SJSA1 (cell line): ENCODE measurements at places on chromosomes 2 and 18. TPM values are rescaled to one million over a fixed set of nuclear protein-coding genes. Genes with fewer than 3 reads are reported as not detected.

Gene ADGRF3
- 0.18 and 1.1 TPM in 2 replicates for total RNA-seq

Gene PTH2R
- total RNA-seq = not detected in 2 replicates

Gene IMPA2
- 10.6 and 13.3 TPM in 2 replicates for total RNA-seq

- no peak for DNase-seq
Measured at GRCh38 chr2:239157771-239158170, 243.0 kb downstream of the HDAC4 start.

Gene UGT1A10
- not detected in 2 replicates for total RNA-seq

- no peak for DNase-seq
Measured at GRCh38 chr2:106020032-106020431, 174.1 kb downstream of the UXS1 start.

Gene CFAP65
- not detected in 2 replicates for total RNA-seq

DNA sequence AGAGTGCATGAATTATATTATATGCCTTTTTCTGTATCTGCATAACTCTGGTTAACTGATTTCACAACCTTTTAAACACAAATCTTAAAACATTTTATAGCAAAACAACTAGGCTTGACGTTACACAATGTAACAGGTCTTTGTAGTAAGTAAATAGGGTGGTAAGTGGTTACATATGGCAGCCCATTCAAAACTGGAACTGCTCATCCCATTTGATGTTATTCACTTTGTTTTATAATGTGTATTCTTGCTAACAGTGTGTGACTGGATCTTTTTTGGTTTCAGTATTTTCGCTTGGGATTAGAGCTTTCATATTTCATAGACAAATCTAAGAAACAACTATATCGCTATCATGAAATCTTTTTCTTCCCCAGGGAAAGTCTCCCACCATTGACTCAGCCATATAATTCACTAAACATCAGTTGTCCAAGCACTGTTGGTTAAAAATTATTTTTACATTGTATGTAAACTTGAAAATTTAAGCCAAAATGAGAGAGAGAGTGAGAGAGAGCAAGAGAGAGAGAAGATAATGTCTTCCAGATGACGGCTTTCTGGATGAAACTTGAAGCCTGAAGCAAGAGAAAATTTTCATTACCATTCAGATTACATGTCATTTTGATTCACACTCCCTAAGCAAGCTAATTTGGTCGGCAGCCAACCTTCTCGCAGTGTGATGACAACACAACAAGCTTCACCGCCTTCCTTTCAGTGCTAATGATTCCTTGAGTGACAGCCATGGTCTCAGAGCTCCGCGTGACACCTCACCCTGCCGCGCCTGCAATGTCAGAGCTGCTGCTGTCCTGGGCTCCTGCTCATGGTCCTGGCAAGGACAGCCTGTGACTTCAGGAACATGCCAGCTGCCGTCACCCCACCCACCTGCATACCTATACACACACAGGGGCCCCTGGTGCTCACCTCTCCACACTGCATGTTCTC is 946.9 kb upstream of the SOX11 start:
- no peak for DNase-seq

DNA sequence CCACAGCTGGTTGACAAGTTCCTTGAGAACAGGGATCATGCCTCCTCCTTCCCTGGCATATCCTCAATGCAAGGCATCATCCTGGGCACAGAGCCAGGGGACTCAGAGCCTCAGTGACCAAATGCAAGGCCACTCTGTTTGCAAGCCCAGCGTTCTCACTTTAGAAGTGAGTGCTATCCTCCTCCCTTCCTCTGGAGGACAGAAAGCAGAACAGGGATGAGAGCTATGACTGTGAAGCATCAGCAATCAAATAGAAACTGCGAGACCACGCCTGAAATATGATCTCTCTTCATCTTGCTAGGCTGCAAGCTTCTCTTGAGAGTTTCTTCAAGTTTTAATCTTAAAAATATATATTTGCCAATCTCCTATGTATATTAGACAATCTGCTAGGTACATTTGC is 119.8 kb downstream of the LRATD1 start:
- no peak for DNase-seq

- DNase-seq = no peak
Measured at GRCh38 chr2:126658905-126659561, 3.1 kb downstream of the GYPC start.
